ENCODE measurements at places on chromosomes 16 and 17.
A peak's percentile ranks its signal among the peaks of the same experiment; 100 is the strongest.

DNA sequence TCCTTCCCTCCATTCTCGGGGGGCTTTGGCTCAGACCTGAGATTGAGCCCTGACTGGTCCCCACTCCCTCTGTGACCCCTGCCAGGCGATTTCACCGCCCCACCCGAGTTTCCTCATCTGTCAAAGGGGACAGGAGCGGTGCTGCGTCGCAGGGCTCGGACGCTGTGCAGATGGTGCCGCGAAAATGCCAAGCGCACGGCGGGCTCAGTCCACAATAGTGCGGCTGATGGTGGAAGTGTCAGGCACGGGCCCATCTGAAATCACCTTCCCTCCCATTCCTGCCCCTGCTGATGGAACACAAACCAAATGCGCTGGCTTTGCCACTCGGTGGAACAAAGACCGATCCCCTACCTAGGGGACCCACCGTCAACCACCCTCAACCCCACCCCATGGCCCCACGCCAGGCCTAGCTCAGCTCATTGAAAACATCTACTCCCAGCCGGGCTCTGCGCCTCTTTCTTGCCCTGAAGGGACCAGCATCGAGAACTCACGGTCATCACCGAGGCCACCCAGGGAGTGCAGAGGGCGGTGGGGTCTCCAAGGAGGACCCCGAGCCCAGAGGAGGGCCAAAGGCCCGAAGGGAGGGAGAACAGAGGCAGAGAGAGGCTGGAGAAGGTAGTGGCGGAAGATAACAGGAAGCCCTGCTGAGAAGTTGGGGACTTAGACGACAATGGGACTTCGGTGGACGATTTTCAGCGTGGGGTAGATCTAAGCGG lies 1.4 kb downstream of the CARHSP1 start:
- DNase-seq: no peak

GRCh38 chr17:81398832-81399411 lies 3.7 kb downstream of the BAHCC1 start:
- no peak for DNase-seq

DNA sequence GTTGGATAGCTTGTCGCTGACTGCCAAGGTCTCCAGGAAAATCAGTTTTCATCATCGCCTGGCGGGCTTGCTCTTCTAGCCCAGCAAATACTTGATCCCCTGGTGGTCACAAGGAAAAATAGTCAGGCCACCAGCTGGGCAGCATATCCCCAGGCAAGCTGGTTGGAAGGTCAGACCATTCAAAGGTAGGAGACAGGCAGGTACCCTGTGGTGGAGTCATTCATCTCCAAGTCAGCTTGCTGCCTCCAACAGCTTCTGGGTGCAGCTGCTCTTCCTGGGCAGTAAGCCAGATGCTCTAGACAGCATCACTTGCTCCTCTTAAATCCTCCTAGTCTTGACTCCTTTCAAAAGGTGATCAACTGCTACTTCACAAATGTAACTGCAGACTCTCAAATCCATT lies 16.0 kb downstream of the ZNF821 start:
- no peak for DNase-seq

- DNase-seq: no peak
Measured at GRCh38 chr17:74566132-74566753, 1.1 kb downstream of the CD300H start.

GRCh38 chr17:50517011-50517410 lies 8.8 kb downstream of the MYCBPAP start:
- DNase-seq: no peak

DNA sequence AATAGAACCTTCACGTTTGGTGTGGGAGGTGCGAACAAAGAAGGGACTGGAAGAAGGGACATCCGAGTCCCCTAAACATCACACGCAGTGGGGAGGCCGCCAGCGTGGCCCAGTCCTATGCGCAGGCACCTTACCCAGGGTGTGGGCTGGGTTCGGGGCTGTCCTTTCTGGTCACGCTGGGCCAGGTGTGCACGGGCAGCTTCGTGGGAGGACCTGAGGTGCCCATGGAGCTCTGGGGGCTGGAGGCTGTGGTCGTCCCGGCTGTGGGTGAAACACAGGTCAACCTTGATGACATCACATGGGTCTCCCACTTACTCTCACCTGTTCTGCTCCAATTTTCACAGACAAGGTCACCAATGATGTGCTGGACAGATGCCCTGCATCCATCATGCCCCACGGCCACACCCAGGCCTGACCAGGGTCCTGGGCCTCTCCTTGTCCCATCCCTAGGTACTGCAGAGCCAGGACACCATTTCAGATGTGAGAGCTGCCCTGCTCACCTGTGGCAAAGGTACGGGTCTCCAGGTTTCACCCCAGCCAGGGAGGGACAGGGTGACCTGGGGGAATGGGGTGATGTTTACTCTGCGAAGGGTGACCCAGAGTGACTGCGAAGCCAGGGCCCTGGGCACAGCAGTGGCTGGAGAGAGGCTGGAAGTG lies 3.1 kb downstream of the CD300C start:
- no peak for DNase-seq

DNA sequence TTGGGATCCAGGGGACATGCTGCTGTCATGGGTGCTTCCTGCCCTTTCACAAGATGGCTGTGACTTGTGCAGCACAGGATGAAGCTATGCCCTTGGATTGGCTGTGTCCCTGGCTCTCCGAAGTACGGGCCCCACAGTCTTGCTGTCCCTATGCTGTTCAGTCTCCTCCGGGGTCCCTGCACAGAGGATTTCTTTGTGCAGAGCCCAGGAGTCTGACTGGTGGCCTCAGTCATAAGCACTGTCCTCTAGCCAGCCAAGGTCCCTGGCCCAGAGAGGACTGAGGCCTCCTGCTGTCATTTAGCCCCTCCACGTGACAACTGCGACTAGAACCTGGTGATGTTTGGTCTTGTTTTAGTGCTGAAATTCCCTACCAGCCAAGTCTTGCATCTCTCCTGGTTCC lies 42.4 kb upstream of the CRISPLD2 start:
- DNase-seq: no peak

DNA sequence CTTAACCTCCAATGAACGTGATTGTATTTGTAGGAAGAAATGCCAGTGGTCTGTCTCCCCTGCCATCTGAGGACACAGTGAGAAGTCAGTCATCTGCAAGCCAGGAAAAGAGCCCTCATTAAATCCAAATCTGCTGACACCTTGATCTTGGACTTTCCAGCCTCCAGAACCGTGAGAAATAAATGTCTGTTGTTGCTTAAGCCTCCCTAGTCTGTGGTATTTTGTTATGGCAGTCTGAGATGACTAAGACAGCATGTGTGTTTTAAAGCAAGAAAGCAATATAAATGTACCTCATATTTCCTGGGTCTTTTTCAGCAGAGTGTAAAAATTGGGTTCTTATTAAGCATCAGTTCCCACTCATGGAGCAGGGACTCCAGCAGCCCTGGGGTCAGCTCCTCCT lies 177.9 kb upstream of the NLRP1 start:
- DNase-seq: no peak

DNA sequence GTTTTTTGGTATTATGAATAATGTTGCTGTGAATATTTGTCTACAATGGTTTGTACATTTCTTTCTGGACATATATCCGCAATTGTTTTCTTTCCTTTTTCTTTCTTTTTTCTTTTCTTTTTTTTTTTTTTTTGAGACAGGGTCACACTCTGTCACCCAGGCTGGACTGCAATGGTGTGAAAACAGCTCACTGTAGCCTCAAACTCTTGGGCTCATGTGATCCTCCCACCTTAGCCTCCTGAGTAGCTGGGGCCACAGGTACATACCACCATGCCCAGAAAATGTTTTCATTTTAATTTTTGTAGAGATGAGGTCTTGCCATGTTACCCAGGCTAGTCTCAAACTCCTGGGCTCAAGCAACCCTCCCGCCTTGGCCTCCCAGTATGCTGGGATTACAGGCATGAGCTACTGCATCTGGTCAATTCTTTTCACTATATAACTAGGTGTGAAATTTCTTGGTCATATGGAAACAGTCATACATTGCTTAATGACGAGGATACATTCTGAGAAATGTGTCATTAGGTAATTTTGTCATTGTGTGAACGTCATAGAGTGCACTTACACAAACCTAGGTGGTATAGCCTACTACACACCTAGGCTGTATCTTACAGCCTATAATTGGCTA lies 15.2 kb downstream of the IL21R start:
- no peak for DNase-seq

DNA sequence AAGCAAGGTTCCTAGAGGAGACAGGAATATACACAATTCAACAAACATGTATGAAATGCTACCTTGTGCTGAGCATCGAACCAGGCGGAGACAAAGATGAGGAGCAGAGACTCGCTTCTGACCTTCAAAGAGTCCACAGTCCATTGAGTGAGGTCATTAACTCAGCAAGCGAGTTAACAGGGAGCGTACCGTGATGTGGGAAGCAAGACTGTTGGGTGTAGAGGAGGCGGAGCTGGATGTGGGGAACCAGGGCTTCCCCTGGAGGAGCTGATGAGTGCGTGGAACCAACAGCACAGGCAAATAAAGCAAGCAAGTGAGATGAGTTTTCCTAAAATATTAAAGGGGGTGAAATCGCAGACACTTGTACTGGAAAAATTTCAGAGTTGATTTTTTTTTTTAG lies 65.0 kb downstream of the NXN start:
- no peak for DNase-seq

GRCh38 chr17:57402681-57403180 lies 146.4 kb downstream of the MSI2 start:
- DNase-seq: no peak

GRCh38 chr17:8128125-8128784 lies 4.3 kb upstream of the HES7 start:
- no peak for DNase-seq

GRCh38 chr17:14323522-14323981 lies 22.7 kb downstream of the HS3ST3B1 start:
- no peak for DNase-seq

DNA sequence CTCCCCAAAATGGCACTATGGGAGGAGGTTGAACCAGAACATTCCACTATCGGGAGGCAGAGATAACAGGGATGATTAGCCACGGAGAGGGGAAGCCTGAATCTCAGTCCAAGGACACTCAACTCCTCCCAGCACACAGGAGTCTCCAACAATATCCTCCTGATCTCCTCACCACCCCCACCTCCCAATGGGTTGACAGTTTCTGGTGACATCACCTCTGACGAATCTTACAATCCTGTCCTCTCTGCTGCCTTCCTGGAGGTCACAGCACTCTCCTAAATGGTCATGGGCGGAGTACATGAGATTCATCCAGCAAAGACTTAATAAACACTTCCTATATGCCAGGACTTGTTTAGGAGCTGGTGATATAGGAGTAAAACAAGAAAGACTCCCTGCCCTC lies 80.9 kb downstream of the SLC6A2 start:
- no peak for DNase-seq

- DNase-seq: peak; percentile 26
Measured at GRCh38 chr16:19294156-19294649, 8.7 kb downstream of the CLEC19A start.

GRCh38 chr17:48153691-48154358 lies 46.3 kb downstream of the SNX11 start:
- DNase-seq: no peak

- no peak for DNase-seq
Measured at GRCh38 chr17:51820252-51820651, 338.3 kb downstream of the CA10 start.

DNA sequence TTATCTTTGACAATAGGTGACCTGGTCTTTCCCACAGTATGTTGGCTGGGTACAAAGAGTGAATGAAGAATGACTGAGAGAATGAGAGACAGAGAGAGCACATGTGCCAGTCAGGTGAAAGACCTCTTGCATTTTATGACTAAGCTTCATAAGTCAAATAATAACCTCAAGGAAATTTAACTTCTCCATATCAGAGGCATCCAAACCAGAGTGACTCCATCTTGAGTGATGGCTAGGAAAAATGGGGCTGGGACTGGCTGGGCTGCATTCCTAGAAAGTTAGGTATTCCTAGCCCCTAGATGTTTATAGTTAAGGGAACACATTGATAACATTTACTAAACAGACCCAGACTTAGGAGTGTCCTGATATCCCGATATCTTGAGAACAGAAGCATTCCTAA lies 3.9 kb upstream of the RBL2 start:
- no peak for DNase-seq

- DNase-seq: no peak
Measured at GRCh38 chr17:5820721-5821456, 236.6 kb upstream of the NLRP1 start.

DNA sequence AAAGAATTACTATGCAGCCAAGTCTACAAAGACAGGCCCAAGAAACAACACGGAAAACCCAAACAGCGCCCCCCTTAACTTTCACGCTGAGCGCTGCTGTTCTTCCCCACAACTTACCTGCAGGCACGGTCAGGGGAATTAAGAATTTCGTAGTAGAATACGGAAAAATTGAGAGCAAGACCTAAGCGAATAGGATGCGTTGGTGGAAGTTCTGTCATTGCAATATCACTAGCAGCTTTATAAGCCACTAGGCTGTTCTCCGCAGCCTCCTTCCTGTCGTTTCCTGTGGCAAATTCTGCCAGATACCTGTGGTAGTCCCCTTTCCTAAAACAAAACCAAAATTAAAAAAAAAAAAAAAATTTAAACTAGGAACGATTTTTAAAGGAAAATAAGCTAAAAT lies 39.0 kb downstream of the YWHAE start:
- DNase-seq: no peak

DNA sequence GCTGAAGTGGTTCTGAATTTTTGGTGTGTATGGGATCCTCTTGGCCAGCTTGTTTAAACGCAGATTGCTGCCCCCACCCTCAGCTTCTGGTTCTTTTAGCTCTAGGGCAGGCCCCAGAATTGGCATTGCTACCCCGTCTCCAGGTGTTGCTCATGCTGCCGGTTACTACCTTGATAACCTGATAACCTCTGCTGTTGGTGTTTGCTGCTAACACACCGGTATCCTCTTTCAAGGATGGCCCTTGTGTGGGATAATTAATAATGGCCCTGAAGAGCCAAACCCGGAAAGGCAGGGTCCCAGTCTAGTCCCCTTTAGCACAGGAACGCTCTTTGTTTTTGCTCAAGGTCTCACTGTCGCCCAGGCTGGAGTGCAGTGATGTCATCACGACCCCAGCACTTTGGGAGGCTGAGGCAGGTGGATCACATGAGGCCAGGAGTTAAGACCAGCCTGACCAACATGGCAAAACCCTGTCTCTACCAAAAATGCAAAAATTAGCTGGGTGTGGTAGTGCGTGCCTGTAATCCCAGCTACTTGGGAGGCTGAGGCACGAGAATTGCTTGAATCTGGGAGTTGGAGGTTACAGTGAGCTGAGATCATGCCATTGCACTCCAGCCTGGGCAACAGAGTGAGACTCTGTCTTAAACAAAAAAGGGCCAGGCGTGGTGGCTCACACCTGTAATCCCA lies 1.3 kb upstream of the ST3GAL2 start:
- DNase-seq: no peak
